ENCODE measurements at places on chromosomes 1 and 21.

GRCh38 chr1:146031476-146031875 lies 9.9 kb upstream of the HJV start:
- no peak for DNase-seq

GRCh38 chr1:167492481-167492910 lies 25.8 kb downstream of the CD247 start:
- peak; percentile 77 for DNase-seq

DNA sequence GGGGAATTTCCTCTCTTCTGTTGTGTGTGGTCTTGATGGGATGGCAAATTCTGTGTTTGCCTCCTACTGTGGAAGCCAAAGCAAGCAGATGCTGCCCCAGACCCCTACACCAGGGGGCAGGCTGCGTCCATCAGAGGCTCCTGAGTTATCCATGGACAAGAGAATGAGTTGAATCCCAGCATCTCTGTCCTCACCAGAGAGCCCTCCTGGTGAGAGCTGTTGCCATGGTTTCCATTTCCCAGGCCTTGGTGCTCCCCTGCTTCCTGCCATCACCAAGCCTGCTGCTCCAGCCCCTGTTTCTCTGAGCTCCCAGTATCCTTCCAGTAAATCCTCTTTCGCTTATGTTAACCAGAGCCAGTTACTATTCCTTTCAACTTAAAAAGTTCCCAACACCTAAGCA lies 20.4 kb upstream of the GNG12 start:
- DNase-seq: no peak

DNA sequence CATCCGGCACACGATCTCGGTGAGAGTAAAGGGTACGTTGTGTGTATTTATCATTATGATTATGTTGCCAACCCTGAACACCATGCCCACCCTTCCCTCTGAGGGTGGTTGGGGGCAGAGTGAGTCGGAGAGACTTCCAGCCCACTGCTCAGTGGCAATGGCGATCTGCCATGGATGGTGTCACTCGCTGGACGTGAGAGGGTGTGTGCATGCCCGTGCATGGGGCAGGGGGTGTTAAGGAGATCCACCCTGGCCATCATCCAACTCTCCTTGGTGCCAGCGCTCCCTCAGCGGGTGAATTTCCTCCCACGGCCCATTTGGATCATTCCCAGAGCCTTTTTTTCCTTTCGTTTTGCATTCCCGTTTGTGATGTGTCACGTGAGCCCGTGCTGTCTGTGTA lies 74.1 kb upstream of the CNTN2 start:
- no peak for DNase-seq

GRCh38 chr1:34403156-34403555 lies 226.4 kb downstream of the C1orf94 start:
- no peak for DNase-seq

DNA sequence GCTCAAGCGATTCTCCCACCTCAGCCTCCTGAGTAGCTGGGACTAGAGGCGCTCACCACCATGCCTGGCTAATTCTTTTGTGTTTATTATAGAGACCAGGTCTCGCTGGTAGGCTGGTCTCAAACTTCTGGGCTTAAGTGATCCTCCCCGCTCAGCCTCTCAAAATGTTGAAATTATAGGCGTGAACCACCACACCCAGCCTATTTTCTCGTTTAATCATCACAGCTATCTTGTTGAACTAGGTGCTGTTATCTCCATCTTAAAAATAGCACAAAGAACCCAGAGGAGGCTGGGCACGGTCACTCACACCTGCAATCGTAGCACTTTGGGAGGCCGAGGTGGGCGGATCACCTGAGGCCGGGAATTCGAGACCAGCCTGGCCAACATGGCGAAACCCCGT lies 28.1 kb downstream of the COL16A1 start:
- DNase-seq: no peak

DNA sequence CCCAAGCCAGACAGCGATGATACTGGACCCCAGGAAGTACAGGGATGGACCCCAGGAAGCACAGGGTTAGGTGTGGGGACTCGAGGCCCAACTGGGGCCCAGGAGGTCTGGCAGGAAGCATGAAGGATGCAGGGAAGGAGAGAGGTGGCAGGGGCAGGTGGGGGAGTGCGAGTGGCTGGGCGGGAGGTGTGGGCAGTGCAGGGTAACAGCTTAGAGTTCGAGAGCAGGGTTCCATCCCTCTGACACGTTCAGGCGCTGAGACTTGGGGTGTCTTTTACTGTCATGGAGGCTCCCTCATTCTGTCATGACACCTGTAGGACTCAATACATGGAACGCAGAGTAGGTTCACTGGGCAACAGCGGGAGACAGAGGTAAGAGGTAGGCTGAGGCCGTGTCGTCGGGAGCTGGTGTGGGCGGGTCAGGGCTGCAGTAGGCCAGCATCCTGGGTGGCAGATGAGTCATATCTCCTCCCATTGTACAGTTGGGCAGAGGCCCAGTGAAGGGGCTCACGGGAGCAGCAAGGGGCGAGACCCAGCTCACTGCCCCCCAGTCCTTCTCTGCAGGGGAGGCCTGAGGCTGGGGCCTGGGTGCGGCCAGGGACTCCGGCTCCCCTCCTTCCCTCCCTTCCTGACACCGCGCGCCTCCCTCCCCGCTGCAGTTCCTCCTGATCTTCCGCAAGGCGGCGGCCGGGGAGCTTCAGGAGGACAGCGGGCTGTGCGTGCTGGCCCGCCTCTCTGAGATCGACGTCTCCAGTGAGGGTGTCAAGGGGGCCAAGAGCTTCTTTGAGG lies 11.6 kb upstream of the CTRC start:
- DNase-seq: no peak

GRCh38 chr21:45990049-45990711 lies 8.6 kb downstream of the COL6A1 start:
- peak; percentile 57 for DNase-seq

DNA sequence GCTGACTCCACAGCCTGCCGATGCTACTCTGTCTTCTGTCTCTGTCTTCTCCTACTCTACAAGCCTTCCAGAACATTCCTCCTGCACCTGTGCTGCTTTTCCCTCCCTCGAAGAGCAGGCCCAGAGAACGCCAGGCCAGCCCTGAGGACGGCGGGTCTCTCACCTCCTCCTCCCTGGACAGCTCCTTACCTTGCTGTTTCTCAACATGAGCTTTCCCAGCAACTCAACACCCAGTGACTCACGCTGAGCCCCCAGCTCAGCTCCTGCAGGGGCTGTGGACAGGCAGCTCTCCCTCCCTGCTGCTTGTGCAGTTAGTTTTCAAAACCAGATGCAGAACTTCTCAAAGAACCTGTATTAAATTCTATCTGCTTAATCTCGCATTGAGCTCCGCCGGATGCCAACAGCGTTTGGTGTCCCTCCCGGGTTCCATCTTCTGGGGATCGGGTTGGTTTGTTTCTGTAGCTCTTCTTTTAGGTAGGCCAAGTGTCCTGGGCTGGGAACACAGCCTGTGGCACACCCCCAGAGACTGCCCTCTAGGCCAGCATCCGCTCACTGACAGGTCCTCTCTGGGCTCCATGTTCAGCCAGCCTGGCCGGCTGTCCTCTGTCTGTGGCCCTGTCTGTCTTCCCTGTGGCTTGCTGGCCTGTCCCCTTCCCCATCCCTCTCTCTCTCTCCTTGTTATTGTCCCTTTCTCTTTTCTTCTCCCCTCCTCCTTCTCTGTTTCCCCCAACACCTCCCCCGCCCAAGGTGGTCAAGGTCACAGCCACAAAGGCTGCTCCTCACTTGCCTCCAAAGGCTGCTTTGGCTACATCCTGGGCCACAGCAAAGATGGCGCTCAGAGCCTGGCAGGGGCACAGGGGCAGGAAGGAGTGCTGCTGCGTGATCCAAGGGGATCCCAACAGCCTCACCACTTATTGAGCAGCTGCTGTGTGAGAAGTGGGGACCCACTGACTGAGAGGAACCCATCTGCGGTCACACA lies 391.0 kb downstream of the MATN1 start:
- DNase-seq: no peak

GRCh38 chr1:52551507-52552235 lies 1.2 kb downstream of the TUT4 start:
- peak; percentile 82 for DNase-seq

GRCh38 chr1:54290506-54291184 lies 90.7 kb downstream of the MRPL37 start:
- no peak for DNase-seq

GRCh38 chr1:221712776-221713431 lies 29.0 kb downstream of the DUSP10 start:
- DNase-seq: peak; percentile 90

GRCh38 chr1:16946646-16947045 lies 24.9 kb downstream of the CROCC start:
- DNase-seq: no peak

DNA sequence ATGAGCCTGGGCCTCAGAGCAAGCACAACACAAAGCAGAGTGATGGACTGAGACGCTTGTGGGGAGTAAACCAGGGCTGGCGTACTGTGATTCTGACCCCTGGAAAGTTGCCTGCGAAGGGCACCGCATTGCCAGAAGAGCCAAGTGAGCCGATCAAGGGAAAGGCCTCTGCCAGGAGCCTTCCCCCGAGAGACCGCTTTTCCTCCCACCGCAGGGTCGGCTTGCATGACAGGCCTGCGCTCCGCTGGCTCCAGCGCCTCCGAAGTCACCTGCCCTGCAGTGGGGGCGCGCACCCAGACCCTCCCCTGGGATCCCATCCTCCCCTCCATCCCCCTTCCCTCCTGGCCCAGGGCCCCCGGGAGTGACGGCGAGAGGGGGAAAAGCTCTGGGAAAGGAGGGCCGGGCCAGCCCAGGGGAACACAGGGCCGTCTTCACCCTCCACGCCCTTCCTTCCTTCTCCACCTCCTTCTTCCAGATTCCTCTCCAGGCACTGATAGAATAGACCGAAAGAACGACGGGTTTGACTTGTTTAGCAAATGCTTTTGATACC lies 165.0 kb downstream of the TRIM33 start:
- no peak for DNase-seq

GRCh38 chr1:147567594-147568381 lies 26.5 kb downstream of the BCL9 start:
- no peak for DNase-seq

- DNase-seq: no peak
These were observed 212.8 kb downstream of the DYRK1A start for GRCh38 chr21:37579356-37579755.

DNA sequence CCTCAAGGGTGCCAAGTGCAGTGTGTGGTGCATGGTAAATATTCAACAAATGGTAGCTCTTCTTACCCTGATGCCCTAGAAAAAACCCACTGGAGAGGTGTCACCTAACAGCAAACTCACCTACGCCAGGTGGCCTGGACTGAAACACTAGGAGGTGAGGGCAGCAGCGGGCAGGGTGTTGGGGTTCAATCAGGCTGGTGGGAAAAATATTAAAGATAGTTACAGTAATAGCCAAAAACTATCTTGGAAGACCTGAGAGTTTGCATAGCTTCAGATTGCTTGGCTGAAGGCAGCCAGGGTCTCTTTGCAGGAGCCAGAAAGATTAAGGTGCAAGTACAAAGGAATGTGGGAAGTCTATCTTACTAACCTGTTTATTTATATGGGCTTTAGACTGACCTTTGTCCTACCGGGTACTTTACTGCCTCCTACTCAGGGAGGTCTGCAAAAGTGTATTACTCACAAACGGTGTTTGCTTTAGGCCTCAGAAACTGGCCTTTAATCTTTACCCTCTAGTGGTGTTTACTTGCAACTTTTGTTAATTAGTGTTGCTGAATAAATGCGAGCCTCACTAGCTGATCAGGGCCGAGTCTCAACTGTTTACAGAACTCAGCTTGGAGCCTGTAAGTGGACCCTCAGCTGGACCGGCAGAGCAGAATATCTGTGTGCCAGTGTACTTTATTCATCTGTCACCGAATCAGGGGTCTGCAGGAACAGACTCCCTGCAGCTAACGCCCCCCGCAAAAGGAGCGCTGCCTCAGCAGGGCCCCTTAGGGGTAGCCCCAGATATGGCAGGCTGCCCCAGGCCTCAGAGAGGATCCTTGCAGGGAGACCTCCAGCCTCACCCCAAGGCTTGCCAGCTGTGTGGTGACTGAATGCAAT lies 63.9 kb downstream of the SYF2 start:
- DNase-seq: no peak

DNA sequence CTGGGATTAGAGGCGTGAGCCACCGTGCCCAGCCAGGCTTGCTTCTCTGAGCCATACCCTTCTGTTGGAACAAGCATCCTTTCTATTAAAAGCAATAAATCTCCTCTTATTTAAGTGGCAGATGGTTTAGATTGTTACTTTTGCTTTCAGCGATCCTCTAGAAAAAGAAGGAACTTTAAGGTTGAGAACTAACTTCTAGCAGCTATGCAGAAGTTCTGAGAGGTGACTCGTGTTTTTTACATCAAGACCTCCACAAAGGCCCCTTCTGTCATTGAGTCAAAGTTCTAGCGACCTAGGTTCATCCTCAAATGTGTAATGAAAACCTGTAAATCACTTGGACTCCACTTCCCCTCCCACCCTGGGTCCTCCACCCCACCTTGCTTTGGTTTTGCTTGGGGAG lies 30.8 kb downstream of the PLEKHO1 start:
- no peak for DNase-seq

GRCh38 chr1:39575191-39576015 lies 1.2 kb downstream of the PABPC4 start:
- DNase-seq: peak; percentile 83

GRCh38 chr1:178659789-178660208 lies 65.2 kb upstream of the RALGPS2 start:
- no peak for DNase-seq

DNA sequence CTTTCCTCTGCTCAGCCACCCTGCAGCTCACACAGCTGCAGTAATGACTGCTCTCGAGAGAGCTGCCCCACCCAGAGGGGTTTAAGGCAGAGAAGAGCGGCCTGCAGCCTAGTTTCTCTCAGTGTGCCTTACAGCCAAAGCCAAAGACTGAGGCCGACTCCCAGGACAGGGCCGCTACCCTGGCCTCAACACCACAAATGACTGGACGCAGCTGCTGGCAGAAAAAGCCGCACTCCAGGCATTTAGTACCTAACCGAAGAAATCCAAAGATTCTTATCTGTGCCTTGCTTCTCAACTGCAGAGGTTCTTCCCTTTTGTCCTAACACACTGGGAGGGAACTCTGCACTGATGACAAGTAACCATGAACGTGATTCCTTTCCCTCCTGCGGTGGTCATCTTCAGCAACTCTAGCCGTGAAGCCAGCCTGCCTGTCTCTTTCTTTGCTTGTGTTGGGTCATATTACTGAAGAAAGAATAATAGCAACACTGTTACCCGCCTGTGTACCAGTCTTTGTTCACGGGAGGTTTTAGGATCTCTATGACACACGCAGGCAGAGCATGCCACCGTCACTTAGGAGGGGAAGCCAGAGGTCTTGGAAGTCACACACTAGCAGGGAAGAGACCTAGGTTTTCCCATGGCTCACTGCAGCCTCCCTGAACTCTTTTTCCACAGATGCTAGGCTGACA lies 202.7 kb downstream of the RHOU start:
- no peak for DNase-seq

DNA sequence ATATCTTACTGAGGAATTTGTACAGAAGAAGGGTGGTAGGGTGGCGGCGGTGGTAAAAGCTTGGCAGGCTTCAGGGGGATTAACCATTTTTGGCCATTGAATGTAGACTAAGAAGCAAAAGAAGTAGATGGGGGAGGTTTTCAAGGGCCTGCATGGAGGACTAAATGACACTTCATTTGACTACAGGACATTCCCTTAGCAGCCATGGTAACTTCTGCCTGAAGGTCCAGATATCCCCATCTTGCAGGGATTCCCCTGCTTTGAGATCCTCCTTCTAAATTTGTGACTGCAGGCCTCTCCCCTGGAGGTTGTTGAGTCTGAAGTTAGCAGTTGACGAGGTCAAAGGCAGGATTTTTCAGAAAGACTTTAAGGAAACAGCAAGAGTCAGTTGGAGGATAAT lies 4.8 kb downstream of the VASH2 start:
- no peak for DNase-seq
